ENCODE measurements at places on chromosomes 5 and 9.
A peak's percentile ranks its signal among the peaks of the same experiment; 100 is the strongest.

- no peak for DNase-seq
These were observed 215.1 kb upstream of the RFX3 start for GRCh38 chr9:3740690-3741419.

- DNase-seq: no peak
These were observed 611.8 kb downstream of the TLE1 start for GRCh38 chr9:81077572-81077971.

DNA sequence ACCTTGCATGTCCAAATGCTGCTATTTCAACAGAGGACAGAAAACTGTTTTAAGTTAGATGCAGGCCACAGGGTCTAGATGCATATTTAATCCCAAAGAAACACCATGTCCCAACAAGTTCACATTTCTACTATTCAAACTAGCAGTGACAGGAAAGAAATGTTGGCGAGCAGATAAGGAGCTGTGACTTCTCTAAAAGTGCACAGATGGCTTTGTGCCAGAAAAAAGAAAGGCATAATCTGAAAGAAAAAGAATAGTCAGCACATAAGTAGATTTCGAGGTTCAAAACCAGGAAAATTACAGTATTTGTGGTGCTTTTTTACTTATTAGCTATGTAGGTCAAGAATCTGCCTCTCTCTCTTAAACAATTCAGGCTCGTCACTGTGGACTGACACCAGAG is 178.3 kb downstream of the DNAH5 start:
- peak; percentile 88 for DNase-seq

GRCh38 chr5:149367249-149367971 is 9.6 kb downstream of the PCYOX1L start:
- peak; percentile 90 for DNase-seq

DNA sequence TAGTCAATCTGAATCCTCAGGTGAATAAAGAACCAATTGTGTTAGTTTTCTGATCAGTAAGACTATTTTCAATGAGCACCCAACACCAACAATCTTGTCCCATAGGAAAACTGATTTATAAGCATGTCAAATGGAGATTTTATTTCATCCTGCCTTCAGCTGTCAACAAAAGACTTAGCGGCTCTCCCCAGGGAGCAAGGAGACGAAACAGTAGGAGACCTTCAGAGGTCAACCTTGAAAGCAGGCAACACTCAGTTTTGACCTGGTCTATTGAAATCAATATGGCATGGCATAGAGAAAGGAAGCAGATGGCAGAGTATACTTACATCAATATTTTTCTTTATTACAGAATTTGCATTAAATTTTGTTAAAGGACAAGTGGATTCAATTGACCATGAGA is 34.1 kb downstream of the ZNF622 start:
- DNase-seq: no peak

DNA sequence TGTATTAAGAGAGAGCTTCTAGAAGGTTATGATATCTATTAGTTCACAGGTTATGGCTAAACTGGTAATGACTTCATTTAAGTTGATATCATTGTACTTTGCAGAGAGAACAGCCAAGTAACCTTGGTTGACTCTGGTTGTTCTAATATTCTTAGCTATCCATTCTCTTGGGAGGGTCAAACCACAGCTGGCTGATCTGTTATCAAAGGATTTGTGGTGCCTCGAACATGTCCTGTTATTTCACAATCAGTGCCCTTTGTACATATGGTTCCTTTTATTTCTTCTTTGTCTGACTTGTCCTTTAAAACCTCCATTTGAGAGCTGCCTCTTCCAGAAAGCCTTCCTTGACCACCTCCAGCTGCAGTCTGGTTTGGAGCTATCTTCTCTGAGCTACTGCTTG is 61.7 kb downstream of the PDE8B start:
- DNase-seq: peak; percentile 63

GRCh38 chr9:134046894-134047681 is 20.7 kb downstream of the BRD3 start:
- DNase-seq: no peak

- no peak for DNase-seq
These were observed 331.8 kb downstream of the NDUFS4 start for GRCh38 chr5:53892224-53892623.

GRCh38 chr9:131076347-131077195 is 19.8 kb upstream of the AIF1L start:
- no peak for DNase-seq

DNA sequence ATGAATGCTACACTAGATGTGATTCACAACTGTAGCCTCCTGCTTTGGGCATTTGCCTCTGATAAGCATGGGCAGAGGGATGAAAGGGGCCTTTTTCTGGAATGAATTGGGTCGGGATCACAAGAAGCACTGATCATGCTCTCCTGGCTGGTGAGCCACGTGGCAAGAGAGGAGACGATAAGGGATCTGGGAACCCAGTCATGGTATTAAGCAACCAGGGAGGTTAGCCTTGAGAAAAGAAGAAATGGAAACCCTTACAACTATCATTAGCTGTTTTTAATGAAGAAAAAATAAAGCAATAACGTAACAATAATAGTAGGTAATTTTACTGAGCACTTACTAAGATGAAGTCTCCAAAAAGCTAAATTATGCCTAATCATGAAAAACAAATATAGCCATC is 50.0 kb upstream of the RAI14 start:
- DNase-seq: no peak

Data from hematopoietic multipotent progenitor cell treated with erythropoietin and hydrocortisone succinate and interleukin-3 and kit ligand, for 4 days (in vitro differentiated cells).